Testis (tissue), 5 donors: ENCODE measurements at places on chromosomes 16 and 17.

DNA sequence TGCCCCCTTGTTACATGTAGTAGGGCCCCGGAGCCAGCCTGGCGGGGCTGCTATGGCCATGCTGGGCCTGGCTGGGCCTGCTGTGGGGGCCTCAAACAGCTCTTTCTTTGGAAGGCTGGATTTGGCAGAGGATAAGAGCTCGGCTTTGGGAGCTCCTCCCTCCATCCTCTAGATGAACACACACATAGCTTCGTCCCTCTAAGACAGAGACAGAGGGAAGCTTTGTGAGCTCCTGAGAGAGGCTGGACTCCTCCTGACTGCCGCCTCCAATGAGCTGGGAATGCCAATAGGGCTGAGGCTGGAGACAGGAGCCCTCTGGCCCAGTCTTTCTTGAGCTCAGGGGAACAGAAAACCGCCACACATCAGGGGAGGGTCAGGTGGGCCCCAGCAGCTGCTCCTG, 37.3 kb upstream of the CDC42EP4 start:
- DNase-seq, result peak; percentile 71

DNA sequence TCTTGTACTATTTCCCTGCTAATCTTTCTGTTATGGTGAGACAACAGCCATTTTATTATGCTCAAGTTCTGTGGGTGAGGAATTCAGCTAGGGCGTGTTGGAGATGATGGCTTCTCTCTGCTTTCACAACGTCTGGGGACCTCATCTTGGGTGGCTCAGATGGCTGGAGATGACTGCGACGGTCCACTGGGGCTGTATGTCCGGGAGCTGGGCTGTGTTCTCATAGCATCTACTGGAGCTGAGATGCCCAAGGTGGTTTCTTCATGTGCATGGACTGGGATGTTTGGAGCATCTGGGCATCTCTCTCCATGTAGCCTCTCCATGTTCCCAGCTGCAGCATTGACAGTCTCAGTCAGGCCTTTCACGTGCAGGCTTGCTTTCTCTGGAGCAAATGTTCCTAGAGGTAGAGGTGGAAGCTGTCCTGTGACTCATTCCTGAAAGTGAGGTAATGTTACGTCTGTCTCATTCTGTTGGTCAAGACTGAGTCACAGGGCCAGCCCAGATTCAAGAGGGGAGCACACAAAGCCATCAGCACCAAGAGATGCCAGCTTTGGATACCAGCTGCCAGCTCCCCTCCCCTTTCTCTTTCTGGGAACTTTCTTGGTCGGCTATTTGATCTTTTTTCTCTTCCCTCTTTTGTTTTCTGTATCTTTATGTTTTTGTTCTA, 96.2 kb downstream of the RAP1GAP2 start:
- no peak for DNase-seq

DNA sequence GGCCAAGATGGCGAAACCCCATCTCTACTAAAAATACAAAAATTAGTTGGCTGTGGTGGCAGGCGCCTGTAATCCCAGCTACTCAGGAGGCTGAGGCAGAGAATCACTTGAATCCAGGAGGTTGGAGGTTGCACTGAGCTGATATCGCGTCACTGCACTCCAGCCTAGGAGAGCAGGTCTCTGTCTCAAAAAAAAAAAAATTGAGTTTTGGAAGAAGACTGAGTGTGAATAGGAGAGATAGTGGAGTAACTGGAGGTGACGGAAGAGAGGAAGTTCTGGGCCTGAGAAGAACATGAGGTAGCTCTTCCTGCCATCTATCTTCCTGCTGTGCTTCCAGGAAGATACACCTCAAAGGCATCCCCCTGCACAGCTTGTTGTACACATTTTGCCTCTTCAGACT, 11.4 kb downstream of the HOXB1 start:
- no peak for DNase-seq

GRCh38 chr16:50580180-50580798, 32.1 kb downstream of the NKD1 start:
- no peak for DNase-seq

DNA sequence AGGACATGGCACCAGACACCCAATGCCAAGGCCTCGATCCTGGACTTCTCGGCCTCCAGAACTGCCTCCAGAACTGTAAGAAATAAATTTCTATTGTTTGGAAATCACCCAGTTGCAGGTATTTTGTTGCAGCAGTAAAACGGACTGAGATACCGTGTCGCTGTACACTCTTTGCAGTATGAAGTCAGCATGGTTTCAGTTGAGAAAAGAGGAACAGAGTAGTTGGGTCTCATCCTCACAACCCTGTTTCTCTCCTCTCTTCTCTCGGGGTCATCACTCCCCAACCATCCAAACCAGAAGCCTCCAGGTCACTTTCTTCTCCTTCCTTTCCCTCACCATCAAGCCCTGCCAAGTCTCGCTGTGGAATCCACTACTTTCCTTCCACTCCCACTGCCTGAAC, 77.8 kb downstream of the ADCY9 start:
- no peak for DNase-seq

GRCh38 chr16:8679151-8679550, 4.7 kb downstream of the ABAT start:
- no peak for DNase-seq

DNA sequence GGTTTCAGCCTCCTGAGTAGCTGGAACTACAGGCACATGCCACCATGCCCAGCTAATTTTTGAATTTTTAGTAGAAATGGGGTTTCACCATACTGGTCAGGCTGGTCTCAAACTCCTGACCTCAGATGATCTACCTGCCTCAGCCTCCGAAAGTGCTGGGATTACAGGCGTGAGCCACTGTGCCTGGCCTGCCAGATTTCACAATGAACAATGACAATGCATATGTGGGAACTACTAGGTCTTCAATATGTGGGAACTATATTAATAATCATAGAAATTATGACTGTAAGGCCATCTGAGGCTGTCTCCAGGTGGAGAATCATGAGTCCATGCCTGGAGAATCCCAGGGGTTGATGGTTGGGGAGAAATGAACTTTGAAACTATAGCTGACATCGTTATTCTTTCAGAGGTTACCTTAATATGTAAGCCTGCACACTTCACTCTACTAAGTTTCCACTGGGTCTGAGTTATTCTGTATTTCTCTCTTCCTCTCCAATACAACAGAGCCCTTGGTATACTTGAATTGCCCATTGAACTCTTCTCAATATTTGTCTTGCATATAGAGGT, 7.2 kb upstream of the DRC7 start:
- no peak for DNase-seq

GRCh38 chr17:45224671-45225050, 3.0 kb downstream of the FMNL1 start:
- no peak for DNase-seq

DNA sequence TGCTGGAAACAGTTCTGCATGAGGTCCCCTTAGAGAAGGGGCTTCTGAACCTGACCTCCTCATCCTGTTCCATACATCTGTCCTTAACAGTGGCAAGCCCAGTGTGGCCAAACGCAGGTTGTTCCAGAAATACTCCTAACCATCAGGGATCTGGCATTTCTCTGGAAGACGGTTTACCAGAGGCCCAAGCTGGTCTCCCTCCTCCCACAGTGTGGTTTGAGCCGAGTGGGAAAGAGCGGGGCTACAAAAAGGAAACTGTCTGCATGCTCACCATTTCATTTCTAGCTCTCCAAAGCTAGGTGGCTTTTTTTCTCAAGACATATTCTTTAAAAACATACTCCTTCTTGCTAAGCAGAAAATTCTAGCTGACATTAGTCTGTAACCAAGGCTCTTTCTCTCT, 6.0 kb downstream of the MXRA7 start:
- no peak for DNase-seq

GRCh38 chr16:48326915-48327314, 58.3 kb downstream of the SIAH1 start:
- DNase-seq, result no peak

- DNase-seq, result no peak
Measured at GRCh38 chr16:4557973-4558372, 1.8 kb downstream of the C16orf96 start.

DNA sequence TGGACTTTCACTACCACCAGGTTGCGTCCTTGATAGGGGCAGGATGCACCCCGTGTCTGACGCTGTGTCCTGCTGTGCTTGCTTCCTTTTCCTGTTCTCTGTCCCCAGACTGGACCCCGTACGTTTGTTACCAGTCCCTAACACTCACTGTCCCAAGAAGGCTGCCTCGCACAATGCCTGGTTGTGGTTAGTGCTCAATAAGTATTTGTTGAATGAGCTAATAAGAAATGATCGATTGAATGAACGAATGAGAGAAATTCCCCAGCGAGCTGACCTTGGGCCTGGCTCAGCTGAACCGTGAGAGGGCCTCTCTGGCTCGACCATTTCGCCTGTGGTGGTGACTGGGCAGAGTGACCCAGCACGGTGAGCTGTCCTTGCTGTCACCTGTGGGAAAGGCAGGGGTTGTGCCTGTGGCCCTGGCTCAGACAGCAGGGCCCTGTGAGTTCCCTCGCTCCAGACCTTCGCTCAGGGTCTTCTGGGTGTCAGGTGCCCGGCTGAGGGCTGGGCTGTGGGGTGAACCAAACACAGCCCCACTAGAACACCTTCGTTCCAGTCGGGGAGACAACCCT, 20.9 kb downstream of the CMIP start:
- DNase-seq, result no peak

DNA sequence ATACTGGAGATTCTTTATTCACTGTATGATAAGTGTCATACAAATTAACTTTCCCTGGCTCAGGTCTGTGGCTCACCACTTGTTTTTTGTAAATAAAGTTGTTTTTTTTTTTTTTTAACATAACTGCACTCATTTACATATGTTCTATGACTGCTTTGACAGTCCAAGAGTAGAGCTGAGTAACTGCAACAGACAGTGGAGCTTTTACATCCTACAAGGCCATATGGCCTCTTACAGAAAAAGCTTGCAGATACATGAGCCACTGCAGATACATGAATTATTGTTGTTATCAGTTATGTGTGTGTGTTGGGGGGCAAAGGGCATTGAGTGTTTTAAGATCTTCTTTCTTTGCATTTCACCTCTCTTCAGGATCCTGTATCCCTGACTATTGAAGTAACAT, 311.7 kb downstream of the BCAS3 start:
- DNase-seq, result no peak

- DNase-seq, result no peak
Measured at GRCh38 chr16:65624666-65625065, 502.8 kb upstream of the CDH11 start.

- no peak for DNase-seq
Measured at GRCh38 chr16:7585705-7586104, 253.1 kb downstream of the RBFOX1 start.

DNA sequence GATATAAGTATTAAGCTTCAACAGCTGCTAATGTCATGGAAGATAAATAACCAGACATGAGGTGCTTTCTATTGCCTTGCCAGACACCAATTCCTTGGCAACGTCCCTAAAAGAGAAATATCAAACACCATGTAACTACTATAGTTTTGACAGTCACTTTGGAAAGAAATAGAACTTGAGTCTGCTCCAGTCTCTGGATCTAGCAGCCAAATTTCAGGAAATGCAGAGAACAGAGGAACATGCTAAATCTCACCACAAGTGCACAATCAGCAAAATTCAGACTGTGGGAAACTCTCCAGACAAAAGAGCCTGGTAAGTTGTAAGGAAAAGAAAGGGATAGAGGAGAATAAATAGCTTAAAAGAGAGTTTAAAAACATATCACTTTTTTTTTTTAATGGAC, 28.4 kb upstream of the TANC2 start:
- DNase-seq, result no peak

DNA sequence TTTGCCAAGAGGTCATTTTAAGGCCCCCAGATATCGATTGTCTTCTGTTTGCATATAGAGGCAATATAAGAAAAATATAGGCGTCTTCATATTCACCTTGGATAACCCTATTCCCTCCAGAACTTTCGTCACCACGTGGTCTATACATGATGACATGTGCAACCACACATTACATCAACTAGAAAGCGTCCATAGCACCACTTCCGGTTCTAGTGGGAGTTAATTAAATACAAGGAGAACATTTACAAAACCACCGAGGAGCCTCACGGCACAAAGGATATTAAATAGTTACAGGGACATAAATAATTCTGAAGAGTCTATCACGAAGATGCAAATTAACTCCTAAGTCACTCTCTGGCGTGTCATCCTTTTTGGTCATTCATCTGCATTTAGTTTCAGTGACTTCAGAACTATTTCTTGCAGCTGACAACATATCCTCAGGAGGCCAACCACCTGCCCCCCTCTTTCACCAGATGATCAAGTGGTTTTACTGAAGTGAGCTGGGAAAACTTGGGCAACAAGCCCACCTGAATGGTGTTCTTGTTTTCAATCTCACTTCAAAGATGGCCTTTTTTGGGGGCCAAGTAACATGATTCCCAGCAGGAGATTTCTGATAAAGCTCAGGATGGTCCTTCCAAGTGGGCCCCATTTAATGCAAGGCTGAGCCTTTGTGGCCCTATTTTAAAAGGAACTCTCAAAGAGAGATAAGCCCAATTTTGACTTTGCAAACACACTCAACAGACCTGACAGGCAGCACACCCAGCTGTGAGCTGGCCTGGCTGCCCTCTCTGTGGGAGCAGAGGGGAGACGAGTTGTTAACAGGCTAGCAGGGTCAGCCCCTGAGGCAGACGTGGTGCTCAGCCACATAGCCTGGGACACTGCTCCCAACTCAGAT, 15.3 kb downstream of the CMTM3 start:
- DNase-seq, result no peak
